ENCODE measurements at places on chromosomes 11 and 22. TPM values are rescaled to one million over a fixed set of nuclear protein-coding genes. Genes with fewer than 3 reads are reported as not detected.

- no peak for DNase-seq
These were observed 36.0 kb downstream of the ART5 start for GRCh38 chr11:3605771-3606203.

GRCh38 chr11:890794-891540 lies 19.6 kb downstream of the CHID1 start:
- DNase-seq, result no peak

DNA sequence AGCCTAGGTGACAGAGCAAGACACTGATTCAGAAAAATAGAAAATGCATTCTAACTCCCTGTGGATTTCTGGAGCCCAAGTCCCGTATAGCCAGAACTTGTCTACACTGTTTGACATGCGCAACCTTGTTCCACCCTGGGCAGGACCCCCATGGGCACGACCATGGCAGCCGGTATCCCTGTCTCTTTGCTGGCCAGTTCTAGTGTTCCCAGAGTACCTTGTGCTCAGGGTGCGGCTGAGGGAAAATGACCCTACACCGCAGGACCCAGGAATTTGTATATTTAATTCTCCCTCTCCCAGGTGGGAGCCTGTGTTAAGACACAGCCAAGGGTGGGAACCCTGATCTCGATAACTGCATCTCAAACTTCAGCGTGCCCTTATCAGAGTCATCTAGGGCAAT lies 36.7 kb upstream of the RIC3 start:
- DNase-seq, result no peak

- no peak for DNase-seq
These were observed 10.8 kb downstream of the TP53I11 start for GRCh38 chr11:44939673-44940395.

Gene INS
- not detected for total RNA-seq

- DNase-seq, result no peak
These were observed 546 bp downstream of the GNB1L start for GRCh38 chr22:19853879-19854777.

DNA sequence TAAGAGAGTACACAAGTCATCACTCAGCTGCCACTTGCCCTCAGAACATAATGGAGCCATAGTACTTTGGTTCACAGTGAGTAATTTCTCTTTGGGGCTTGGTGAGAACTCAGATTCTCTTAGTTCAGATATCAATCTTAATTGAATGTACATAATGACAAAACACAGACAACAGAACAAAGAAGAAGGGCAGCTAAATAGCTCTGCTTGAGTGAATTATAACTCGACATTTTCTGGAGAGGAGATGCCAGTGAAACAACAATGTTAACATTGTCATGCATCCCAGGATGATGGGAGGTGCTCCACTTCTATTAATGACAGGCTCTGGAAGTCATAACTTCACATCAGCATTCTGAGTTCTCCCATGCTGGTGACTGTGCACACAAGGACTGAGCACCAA lies 508.1 kb downstream of the TMEM135 start:
- DNase-seq, result no peak
